Amygdala (tissue), 56 donors: ENCODE measurements at places on chromosomes 7 and 10.

- DNase-seq, result no peak
Measured at GRCh38 chr10:124225467-124226270, 132.3 kb upstream of the CHST15 start.

GRCh38 chr7:22934473-22935065, 79.4 kb downstream of the HYCC1 start:
- DNase-seq, result no peak

DNA sequence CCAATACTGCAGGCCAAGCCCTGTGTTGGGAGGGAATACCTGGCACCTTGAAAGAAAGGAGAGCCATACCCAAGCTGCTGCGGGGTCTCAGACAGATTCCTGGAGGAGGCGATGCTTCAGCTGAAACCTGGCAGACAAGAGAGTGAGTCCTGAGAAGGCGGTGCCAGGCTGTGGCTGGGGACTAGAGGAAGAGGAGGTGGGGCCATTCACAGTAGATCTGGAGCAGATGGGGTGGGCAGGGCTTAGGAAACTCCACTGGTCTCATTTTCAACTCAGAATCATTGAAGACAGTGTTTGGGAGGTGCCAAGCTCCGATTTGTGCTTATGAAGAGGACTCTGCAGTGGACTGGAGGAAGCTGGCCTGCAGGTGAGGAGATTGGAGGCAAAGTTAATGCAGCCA, 236.3 kb upstream of the MKI67 start:
- DNase-seq, result no peak

- no peak for DNase-seq
Measured at GRCh38 chr7:139655305-139655704, 122.5 kb downstream of the HIPK2 start.

DNA sequence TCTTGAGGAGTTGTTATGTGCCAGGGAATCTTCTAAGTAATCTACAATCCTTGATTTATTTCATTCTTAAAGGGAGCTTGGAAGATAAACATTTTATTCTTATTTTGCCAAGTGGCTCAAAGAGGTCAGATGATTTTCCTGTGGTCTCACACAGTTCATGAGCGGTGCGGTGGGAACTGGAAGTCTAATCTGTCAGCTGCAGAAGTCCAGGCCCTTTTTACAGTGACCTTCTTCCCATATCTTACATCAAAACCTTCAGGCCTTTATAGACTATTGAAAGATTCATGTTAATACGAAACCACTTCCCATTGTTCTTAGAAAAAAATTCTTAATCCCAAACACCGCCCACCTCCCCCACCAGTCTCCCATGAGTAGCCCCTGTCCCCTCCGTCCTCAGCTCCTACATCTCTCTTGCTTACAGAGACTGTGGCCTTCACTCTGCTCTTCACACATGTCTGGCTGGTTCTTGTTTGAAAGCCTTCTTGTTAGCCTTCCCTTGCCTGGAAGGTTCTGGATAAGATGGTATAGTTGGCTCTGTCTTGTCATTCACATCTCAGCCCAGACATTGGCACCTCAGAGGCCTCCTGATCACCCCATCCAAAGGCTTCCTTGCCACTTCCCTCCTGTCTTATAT, 61.5 kb downstream of the ITGA8 start:
- DNase-seq, result no peak

- no peak for DNase-seq
Measured at GRCh38 chr7:147145194-147145593, 1028.6 kb downstream of the CNTNAP2 start.

DNA sequence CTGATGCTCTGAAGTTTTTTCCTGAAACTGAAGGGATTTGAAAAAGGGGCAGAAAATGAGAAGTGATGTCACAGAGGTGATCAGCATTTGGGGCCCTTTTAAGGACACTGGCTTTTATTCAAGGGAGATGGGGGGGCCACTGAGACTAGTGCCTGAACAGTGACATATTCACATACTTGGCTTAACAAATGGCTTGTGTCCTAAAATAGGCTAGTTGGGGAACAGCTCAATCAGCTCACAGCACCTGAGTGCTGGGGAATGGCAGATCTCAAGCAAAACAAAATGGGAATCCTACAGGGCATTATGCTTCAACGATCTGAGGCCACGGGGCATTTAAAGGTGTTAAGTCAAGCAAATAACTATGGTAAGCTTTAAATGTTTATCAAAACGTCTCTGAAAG, 90.1 kb downstream of the UBE2H start:
- no peak for DNase-seq
